ENCODE measurements at places on chromosomes 7 and 10. TPM values are rescaled to one million over a fixed set of nuclear protein-coding genes. Genes with fewer than 3 reads are reported as not detected.

Gene TBC1D12
- total RNA-seq, result 16.2 TPM

DNA sequence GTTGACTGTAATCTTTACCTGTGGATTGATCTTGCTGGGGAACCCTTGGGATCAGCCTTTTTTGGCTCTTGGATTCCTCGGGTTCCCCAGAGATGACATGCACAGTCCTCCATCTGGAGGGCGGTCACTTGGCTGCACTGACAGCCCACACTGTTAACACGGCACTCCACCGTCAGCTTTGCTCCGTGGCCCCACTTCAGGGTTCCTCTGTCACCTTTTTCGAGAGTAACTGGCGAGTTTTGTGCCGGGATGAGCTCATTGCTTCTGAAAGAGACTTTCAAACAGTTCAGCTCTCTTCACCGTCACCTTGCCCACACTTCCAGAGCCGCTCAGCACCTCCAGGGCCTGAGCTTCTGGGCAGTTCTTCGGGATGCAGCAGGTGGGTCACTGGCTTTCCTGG is 42.4 kb downstream of the PROSER2 start:
- no peaks in the 10 kb centered on the region for H3K4me1 ChIP-seq
- no peak for DNase-seq
- no peaks in the 10 kb centered on the region for H3K36me3 ChIP-seq
- H3K27me3 ChIP-seq, result peaks cover 20% of the 10 kb centered on the region
- H3K27ac ChIP-seq, result no peak overlapping the region

DNA sequence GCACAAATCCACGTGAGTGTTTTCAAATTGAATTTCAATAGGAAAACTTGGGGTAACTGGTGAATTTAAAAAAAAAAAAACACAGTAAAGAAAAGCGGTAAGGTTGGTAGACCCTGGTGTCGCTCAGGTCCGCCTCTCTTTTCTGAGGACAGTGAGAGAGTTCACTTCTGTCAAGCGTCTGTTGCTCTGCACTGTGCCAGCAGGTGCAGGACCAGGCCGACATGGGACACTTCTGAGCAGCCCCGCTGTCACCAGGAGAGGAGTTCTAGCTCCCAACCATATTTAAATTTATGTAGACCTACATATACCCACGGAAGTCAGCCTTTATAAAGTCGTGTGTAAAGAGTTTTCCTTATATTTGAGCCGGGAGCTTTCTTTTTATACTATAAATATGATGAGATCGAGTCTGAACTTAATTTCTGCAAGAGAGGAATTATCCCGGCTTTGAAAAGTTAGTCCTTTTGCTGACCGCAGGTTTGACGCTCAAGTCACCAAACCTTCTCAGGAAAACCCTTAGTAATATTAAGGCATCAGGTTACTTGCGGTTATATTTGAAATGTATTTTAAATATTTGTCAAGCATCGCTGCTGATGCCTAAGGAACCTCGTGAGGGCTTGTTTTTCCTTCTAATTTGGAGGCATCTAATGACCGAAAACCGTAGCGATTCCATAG is 531 bp downstream of the IKZF1 start:
- H3K36me3 ChIP-seq, result no peaks in the 10 kb centered on the region
- DNase-seq, result no peak
- peak overlapping the region; percentile 32 for H3K27ac ChIP-seq

DNA sequence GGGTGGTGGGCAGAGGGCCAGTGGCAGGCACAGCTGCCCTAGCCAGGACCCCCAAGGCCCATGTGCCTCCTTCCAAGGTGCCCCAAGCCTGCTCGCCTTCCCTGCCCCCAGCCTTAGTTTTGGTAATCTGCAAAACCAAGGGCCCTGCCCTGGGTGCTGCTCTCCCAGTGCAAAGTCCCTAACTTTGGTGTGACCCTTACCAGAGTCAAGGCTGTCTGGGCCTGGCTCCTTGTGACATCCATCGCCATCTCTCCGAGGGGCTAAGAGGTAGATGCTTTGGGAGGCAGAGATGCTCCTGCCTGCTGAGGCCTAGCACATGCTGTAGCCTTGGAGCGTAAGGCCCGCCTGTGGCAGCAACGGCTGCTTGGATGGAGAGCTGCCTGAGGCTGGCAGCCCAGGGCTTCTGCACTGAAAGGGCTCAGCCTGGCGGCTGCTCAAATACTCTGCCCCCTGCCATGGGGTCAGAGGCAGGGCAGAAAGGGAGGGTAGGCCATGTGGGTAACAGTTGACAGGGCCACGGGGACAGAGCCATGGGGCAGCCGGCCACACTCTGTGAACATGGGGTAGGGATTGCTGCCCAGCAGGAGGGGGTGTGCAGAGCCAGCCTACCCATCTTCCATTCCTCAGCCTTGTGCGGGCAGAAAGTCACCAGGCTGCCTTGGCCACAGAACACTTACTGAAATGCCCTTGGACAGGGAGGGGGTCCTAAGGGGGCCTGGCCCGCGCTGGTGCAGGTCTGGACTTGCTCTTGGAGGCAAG is 17.9 kb upstream of the MYL7 start:
- no peaks in the 10 kb centered on the region for H3K27me3 ChIP-seq
- DNase-seq, result no peak
- no peaks in the 10 kb centered on the region for H3K4me1 ChIP-seq
- no peaks in the 10 kb centered on the region for H3K36me3 ChIP-seq
- H3K27ac ChIP-seq, result no peak overlapping the region

Gene TSPAN15
- 49.3 TPM for total RNA-seq

Gene SOSTDC1
- total RNA-seq, result 0.71 TPM

DNA sequence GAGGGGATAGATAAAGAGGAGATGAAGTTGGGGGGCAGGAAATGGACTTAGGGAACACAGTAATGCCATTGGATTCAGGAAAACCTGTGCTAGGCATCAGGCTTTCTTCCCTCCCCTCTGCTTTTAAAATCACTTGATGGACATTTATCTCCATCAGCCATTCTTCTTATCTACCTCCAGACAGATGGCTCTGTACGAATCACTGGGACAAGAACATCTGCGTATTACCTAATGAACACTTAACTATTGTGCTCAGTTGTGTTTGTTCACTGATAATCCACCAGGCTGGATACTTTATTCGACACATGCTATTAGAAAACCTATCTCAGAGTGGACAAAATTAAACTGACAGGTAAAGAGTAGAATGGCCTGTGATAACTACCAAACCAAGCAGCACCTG is 40.0 kb downstream of the TNKS2 start:
- H3K36me3 ChIP-seq, result peaks cover 49% of the 10 kb centered on the region
- no peak for DNase-seq
- no peaks in the 10 kb centered on the region for H3K4me1 ChIP-seq
- H3K4me3 ChIP-seq, result no peak overlapping the region
- H3K27me3 ChIP-seq, result no peaks in the 10 kb centered on the region

DNA sequence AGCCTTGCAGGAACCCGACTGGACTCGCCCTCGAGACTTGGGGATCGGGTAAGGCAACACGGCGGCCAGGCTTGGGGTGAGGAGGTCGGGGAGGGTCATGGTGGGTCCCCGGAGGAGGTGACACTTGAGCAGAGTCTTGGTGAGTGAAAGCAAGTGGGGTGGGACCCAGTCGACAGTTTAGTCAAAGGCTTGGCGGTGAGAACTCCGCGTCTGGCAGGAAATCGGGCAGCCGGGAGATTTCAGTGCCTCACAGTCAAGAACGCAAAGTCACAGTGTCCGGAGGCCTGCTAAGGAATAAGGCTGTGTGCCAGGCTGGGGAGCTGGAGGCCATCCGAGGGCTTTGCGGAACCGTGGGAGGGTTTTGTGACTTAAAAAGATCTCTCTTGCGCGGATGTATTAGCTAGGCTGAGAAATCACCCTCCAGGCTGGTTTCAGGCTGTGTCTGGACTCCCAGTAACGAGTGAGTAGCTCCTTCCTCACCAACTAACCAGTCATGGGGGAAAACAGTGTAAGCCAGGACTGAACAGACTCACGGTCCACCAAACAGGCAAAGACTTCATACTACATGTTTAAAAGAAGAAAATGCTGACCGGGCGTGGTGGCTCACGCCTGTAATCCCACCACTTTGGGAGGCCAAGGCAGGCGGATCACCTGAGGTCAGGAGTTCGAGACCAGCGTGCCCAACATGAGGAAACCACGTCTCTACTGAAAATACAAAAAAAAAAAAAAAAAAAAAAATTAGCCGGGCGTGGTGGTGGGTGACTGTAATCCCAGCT is 613 bp downstream of the AP5Z1 start:
- peak overlapping the region; percentile 95 for H3K4me3 ChIP-seq
- H3K4me1 ChIP-seq, result peaks cover 44% of the 10 kb centered on the region
- peak overlapping the region; percentile 90 for H3K27ac ChIP-seq
- peak; percentile 93 for DNase-seq

DNA sequence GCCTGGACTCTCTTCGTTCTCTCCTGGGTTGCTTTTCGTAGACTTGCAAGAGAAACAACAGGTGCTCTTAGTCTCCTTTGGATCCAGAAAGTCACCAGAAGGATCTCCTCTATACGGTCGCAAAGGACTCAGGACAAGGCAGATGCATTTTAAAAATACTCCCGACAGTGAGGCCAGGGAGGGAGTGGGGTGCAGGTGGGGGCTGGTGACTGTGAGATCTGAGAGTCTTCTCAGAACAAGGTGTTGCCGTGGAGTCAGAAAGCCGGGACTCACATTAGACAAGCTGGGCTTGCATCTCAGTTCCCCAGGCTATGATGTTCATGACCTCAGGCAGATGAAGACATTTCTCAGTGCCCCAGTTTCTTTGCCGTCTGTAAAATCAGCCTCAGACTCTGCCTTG is 507.2 kb downstream of the TCERG1L start:
- no peaks in the 10 kb centered on the region for H3K4me1 ChIP-seq
- no peaks in the 10 kb centered on the region for H3K36me3 ChIP-seq
- H3K27ac ChIP-seq, result no peak overlapping the region
- H3K4me3 ChIP-seq, result no peak overlapping the region
- no peak for DNase-seq
- no peaks in the 10 kb centered on the region for H3K27me3 ChIP-seq

Gene NEURL1
- 0.50 TPM for total RNA-seq

GRCh38 chr7:151895008-151895630 is 18.2 kb upstream of the PRKAG2 start:
- peaks cover 8% of the 10 kb centered on the region for H3K4me1 ChIP-seq
- no peak overlapping the region for H3K4me3 ChIP-seq
- no peaks in the 10 kb centered on the region for H3K27me3 ChIP-seq

Gene OR2A1
- not detected for total RNA-seq

DNA sequence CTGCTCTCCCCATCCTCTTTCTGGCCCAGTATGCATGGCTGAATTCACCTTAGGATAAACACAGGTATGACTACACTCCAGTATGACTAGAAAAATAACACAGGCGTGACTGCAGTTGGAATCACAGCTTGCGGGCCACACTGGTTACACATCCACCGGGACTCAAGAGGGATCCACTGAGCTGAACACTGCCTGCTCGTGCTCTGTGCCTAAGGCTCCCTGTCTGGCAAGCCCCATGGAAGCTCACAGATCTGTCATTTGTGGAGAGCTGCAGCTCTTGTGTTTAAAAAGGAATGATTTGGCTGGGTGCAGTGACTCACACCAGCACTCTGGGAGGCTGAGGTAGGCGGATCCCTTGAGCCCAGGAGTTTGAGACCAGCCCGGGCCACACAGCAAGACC is 26.8 kb downstream of the VOPP1 start:
- H3K4me1 ChIP-seq, result peaks cover 29% of the 10 kb centered on the region
- no peaks in the 10 kb centered on the region for H3K27me3 ChIP-seq
- H3K36me3 ChIP-seq, result no peaks in the 10 kb centered on the region
- no peak for DNase-seq
- no peak overlapping the region for H3K27ac ChIP-seq

GRCh38 chr7:50428911-50429310 is 21.2 kb downstream of the FIGNL1 start:
- DNase-seq, result no peak
- H3K27me3 ChIP-seq, result no peaks in the 10 kb centered on the region
- no peak overlapping the region for H3K4me3 ChIP-seq
- H3K36me3 ChIP-seq, result no peaks in the 10 kb centered on the region

Gene NRCAM
- total RNA-seq, result 3.0 TPM

- peaks cover 13% of the 10 kb centered on the region for H3K4me1 ChIP-seq
- no peaks in the 10 kb centered on the region for H3K36me3 ChIP-seq
- H3K27me3 ChIP-seq, result no peaks in the 10 kb centered on the region
- DNase-seq, result no peak
- H3K4me3 ChIP-seq, result no peak overlapping the region
- H3K27ac ChIP-seq, result no peak overlapping the region
Measured at GRCh38 chr10:98033515-98033914, 3.1 kb upstream of the CRTAC1 start.

Gene MCM10
- total RNA-seq, result not detected

Gene UBE3C
- 93.3 TPM for total RNA-seq

DNA sequence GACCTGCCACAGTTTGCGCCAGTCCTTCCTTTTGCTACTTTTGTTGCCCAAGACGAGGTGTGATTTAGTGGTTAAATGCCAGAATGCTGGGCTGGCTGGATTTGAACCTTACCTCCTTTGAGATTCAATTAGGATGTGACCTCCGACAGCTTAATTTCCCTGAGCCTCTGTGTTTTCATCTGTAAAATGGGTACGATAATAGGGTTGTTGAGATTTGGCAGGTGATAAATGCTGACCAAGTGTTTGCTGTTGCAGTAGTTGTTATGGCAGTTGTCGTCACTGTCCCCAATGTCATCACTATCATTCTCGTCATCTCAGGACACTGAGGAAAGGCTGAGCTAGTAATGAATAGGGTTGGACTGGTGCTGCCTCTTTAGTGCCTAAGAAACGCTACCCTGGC is 61.1 kb downstream of the GRK5 start:
- H3K4me3 ChIP-seq, result no peak overlapping the region
- H3K27ac ChIP-seq, result peak overlapping the region; percentile 50
- peaks cover 80% of the 10 kb centered on the region for H3K4me1 ChIP-seq
- no peaks in the 10 kb centered on the region for H3K27me3 ChIP-seq

DNA sequence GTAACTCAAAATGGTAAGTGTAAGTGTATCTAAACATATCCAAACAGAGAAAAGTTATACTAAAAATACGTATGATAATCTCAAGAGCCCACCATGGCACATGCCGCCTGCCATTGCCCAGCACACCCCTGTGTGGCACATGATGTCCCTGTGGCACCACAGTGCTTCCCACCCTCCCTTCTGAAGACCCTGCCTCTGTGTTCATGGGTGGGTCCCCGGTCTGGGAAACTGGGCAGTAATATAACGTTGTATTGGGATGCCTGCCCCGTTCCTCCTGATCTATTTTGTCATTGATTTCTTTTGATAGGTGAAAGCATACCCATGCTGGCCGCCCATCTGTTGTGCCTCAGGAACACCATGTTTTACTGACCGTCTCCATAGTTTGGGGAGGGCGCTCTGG is 296.8 kb upstream of the SHH start:
- no peaks in the 10 kb centered on the region for H3K36me3 ChIP-seq

Data from esophagus muscularis mucosa (tissue), 4 donors.